Stimulated activated CD4-positive, alpha-beta T cell treated with anti-CD3 and anti-CD28 coated beads, Interleukin-4, amount 100 ng/mL, for 4 hours (primary cell): ENCODE measurements at places on chromosomes 6 and 20.

GRCh38 chr20:32655903-32656512 is 17.7 kb downstream of the C20orf203 start:
- DNase-seq = no peak

DNA sequence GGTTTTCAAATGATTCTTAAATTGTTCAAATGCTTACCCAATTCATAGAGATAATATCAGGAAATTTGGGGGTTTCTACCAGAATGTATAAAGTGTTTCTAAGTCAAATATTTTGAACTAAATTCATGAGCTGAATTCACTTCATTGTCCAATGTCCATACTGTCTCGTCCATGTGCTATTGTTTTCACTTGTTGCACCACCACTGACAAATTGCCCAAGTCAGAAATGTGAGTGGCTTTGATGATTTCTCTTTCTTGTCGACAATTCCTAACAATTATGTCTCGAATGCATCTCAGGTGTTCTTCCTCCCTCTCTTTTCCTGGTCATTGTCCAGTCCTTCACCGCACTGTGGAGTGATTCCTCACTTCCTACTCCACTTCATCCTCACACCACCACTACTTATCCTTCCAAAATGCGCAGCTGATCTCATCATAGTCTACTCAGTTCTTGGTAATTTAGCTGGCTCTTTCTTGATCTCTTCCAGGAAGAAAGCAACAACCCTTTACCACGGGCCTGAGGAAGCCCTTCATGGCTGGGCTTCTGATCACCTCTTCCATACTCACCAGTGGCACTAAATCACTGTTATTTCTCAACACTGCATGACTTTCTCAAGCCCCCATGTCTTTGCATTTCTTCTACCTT is 161.1 kb downstream of the FOXA2 start:
- DNase-seq = no peak

GRCh38 chr20:1995531-1996310 is 1.9 kb upstream of the PDYN start:
- no peak for DNase-seq

GRCh38 chr20:45010399-45010828 is 44.1 kb downstream of the STK4 start:
- no peak for DNase-seq

DNA sequence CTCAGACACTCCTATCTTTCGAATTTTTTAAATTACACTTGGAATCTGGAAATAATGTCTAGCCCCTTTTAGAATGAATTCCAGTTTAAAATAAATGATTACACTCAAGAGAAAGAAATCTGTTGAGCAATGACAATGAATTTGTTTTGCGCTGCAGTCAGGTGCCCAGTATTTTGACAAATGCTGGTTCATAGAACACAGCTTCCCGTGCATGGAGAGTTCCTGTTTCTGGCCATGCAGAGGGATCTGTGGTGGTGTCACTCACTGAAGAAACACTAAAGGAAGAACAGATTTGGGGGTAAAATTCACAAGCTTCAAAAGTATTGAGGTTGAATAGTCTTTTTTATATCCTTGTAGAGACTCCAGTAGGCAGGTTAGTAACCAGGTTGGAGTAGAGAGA is 113.4 kb upstream of the CEP85L start:
- no peak for DNase-seq

DNA sequence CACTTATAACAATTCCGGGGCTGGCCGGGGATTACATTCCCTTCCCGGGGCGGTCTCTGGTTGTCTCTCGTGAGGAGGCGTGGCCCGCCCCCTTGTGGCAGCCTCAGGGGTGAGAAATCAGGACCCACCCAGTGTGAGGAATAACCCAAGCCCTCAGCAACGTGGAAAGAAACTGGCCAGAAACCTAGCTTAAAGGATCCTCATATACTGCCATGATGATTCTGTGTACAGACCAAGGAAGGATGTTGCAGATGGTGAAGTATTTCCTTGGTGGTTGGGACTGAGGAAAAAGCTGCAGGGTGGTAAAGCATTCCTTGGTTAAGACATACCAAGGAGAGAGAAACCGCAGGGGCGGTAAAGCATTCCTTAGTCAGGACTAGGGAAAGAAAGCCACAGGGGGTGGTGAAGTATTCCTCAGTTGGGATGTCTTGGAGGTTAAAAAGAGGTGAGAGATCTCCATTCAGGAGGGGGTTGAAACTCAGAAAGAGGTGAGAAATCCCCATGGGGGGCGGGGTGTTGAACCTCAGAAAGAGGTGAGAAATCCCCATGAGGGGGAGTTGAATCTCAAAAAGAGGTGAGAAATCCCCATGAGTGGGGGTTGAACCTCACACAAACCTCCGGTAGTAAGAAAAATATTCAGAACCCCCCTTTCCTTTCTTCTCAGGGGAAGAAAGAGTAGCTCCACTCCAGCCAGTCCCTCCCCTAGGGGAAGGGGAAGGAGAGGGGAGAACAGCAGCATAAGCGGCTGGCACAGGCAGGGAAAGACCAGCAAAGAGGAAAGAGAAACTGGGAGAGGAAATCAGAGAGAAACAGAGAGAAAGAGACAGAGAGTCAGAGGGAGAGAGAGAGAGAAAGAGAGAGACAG is 238.1 kb downstream of the RNGTT start:
- DNase-seq = peak; percentile 12

DNA sequence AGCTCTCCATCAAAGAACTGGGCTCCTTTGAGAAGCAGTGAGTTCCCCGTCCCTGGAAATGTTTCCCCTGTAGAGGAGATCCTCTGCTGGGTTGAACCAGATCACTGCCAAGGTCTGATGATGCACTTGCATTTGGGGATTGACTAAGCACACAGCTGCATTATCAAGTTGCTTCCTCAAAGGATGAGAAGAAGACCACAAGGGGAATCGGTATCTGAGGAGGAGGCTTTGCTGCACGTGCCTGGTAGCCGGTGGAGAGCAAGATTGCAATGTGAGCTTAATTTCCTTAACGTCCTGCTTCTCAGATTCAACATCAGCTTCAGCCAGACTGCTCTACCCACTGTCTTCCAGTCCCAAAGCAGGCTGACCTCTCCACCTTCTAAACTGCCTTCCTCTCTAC is 128.8 kb upstream of the STMND1 start:
- DNase-seq = no peak

GRCh38 chr20:12849225-12849910 is 159.4 kb upstream of the SPTLC3 start:
- DNase-seq = no peak

DNA sequence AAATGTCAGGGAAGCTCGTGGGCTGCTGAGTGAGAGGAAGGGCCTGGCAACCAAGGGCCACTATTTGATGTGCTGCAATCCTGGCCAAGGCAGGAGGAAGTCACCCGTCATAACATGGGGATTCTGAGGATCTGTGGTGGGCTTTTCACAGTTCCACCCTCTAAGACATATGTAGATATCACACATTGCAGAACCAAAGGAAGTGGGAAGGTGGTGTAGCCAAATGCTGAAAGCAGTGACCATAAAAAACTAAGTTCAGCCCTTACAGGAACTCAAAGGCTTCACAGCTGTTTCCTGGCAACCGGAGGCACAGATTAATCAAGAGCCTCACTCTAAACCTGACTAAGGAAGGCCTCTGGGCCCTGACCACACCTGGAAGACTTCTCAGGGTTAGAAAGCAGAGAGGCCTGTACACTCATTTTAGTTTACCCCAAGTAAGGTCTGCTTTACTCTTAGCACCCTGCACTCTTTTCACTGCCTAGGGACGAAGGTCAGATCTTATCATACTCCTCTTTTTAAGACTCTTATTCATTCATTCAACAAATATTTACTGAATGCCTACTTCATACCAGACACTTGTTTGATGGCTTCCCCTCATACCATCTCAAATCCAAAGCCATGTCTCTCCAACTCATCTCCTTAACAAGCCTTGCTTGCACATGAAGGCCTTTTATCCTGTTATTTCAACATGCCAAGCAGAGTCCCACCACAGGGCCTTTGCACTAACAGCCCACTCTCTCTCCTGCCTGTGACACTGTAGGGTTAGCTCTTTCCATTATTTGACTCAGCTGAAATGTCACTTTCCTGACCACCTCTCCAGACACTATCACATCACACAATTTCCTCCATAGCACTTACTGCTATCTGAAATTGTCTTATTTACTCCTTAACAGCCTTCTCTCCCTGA is 2.6 kb downstream of the UBE2V1 start:
- DNase-seq = no peak
